ENCODE measurements at places on chromosomes 7 and 10.

GRCh38 chr10:42973870-42974692, 102.8 kb upstream of the RET start:
- DNase-seq: no peak

DNA sequence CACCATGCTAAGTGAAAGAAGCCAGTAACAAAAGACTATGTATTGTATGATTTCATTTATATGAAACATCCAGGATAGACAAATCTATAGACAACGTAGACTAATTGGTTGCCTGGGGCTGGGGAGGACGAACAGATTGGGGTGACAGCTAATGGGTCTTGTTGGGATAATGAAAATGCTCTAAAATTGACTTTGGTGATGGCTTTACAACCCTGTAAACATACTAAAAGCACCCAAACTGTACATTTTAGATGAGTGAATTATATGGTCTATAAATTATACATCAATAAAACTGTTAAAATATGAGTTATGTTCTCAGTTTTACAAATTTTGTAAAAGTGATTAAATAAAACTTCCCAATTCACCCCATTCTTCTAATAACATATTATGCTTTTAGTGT, 261.5 kb downstream of the ELMO1 start:
- no peak for DNase-seq

DNA sequence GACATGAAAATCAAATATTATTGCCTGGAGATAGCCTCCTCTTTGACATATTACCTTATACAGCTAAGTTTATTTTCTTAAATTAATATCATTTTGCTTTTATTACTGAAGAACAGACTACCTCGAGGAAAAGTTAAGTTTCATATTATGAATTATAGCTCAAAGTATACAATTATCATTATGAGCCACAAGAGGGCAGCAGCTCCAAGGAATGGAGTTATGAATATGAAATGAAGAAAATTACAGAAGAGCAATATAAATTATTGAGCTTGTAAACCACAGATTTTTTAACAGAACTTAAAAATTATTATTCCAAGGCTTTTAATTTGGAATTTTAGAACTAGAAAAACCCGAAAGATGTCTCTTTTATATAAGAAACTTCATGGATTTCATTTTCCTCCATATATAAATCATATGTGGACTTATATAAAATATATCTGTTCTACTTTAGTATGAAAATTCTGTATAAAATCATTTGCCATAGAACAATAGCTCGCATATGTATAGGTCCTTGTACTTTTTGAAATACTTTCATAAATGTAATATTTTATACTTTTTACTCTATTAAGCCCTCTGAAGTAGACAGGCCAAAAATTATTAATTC, 40.1 kb downstream of the IQUB start:
- peak; percentile 68 for DNase-seq

GRCh38 chr7:1264345-1265280, 31.9 kb downstream of the UNCX start:
- no peak for DNase-seq

DNA sequence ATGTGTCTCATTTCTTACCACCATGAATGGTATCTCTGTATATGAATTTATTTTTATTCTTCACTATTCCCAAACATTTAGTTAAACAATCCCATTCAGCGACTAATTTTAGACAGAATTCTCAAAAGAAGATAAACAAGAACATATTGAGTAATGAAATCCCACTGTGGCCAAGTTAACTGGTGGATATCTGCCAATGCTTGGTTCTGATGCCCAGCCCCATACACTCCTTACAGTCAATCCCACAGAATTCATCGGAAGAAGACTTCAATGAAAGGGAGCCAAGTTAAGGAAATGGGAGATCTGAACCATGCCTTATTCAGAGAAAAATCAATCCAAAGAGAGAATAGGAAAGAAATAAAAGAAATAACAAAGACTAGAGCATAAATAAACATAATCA, 518.0 kb downstream of the XPNPEP1 start:
- DNase-seq: no peak

DNA sequence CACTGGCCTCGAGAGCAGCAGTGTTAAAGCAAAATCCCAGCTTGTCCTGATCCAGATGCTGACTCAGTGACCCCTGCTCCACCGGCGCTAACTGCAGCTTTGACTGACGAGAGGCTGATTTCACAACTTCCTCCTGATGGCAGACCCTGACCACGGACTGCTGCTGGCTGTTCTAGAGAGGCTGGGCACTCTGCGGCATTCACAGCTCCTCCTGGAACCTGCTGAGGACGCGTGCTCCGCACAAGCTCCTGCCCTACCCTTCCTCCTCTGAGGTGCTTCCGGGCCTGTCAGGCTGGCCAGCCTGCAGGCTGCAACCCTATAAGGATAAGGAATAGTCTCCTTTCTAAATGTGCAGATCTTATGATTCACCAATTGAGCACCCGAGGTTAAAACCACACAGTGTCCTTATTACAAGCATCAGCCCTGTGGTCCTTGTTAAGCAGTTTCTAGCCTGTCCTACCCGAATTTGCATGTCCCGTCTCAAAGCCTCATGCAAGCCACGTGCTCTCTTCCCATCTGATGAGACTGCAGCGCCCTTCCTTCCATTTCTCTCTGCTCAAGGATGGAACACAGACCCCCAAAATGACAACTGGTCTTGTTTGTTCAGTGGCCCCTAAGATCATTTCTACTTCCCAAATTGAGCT, 35.5 kb upstream of the NCAPG2 start:
- DNase-seq: no peak

DNA sequence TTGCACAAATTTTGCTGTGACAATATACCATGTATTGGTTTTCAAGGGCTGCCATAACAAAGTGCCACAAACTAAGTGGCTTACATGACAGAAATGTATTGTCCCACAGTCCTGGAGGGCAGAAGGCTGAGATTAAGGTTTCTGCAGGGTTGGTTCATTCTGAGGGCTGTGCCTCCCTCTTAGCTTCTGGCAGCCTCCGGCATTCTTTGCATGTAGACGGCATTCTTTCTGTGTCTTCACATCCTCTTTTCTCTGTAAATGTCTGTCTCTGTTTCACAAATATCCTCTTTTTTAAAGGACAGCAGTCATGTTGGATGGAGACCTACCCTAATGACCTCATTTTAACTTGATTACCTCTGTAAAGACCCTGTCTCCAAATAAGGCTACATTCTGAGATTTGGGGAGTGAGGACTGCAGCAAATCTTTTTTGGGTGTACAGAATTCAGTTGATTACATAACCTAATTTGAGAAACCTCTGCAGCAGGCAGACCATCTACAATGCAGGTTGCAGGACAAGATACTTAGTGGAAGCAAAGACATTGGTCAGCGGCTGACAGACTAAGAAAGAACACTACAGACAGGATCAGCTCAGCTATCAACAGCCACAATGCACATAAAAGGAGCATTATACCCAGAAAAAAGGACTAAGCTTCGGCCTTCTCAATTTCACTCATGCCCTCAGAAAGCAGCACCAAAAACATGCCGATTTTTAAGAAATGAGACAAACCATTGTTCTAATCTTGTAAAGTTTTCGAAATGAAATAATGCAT, 84.6 kb upstream of the FAM3C start:
- no peak for DNase-seq

- no peak for DNase-seq
Measured at GRCh38 chr7:23477962-23478866, 7.9 kb upstream of the IGF2BP3 start.

GRCh38 chr7:77563275-77563674, 26.2 kb downstream of the PTPN12 start:
- no peak for DNase-seq

DNA sequence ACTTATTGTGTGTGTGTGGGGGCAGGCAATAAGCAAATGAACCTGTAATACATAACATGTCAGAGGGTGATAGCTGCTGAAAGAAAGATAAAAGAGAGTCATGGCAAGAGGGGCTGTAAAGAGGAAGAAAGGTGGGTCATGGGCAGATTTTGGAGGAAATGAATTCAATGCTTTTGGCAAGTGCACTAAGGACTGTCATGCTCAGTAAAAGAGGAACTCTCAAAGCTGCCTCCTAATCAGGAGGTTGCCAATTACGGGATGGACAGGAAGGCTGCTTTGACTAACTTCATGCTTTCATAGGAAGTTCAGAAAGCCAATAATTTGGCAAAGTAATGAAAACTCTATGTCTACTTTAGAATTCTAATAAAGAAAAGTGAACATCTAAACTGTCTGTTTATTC, 401.2 kb downstream of the SH2D4B start:
- no peak for DNase-seq

DNA sequence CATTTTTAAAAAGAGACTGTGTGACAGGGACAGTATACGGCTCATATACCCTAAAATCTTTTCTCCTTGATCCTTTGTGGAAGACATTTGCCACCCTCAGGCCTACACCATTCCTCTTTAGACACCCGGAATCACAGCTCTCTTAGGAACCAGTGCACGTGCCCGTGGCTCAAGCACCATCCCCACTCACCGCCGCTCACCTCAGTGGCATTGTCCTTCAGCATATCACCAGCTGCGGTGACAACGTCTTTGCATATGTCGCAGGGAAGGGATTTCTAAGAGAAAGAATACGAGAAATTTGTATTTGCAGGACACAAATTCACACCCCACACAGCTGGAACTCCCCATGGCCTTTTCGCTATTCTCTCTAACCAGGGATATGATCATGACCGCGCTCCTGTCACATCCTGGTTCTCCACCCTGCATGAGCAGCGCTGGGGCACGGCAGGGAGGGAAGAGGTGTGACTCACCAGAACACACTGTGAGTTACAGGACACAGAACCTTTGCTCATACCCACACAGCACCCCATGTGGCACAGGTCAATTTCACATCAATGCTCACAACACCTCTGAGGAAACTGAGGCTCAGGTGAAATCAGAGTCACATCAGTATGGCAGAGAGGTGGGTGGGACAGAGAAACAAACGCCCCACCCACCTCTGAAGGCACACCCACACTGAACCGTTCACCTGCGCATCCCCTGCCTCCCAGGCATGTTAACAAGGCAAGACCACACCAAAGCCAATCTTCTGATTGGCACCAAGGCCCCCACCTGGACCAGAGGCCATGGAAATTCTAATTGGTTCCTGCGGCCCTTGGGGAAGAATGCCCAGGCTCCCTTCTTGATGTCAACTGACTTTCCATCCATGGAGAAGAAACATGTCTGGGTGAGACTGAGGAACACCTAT, 19.2 kb downstream of the PSAP start:
- DNase-seq: no peak

GRCh38 chr7:128236924-128237586, 4.0 kb upstream of the LEP start:
- peak; percentile 73 for DNase-seq

- no peak for DNase-seq
Measured at GRCh38 chr7:36215457-36215765, 62.4 kb downstream of the EEPD1 start.

DNA sequence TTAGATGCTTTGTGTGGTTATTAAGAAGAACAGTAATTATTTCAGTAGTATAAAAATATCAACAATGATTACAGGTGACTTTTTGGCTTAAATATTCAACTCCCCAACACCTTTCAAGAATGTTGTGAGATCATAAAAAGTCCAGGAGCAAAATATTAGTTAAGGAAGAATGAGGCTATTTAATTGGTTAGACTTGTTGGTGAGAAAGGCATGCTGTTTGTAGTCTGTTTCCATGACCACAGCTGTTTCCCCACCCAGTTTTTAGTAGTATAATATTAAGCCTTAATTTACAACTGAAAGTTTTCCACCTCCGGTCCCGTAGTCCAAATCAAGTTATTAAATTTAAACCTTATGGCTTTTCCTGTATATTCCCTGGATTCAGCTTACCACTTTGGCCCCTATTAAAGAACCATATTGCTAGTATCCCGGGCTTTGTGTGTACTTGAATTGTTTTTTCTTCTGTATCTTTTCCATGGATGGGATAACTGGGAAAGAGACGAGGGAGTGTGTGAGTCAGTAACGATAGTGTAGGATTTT, 133.3 kb downstream of the CELF2 start:
- no peak for DNase-seq

DNA sequence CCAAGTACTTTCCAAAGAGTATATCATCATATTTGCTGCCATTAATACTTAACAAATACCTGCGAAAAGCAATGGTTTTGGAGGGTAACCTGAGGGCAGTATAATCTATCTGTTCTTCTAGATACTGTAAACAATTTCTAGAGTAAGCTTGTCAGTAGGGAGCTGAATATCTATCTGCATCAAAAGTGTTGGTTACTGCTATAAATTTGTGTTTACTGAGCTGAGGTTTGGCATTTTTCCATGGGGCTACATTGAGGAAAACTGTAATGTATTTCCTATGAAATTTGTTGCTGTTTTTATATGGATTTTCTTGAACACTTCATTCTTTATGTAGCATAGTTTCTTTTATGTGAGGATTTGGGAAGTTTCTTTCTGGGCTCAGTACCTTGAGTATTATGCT, 913.4 kb downstream of the CNTNAP2 start:
- no peak for DNase-seq

DNA sequence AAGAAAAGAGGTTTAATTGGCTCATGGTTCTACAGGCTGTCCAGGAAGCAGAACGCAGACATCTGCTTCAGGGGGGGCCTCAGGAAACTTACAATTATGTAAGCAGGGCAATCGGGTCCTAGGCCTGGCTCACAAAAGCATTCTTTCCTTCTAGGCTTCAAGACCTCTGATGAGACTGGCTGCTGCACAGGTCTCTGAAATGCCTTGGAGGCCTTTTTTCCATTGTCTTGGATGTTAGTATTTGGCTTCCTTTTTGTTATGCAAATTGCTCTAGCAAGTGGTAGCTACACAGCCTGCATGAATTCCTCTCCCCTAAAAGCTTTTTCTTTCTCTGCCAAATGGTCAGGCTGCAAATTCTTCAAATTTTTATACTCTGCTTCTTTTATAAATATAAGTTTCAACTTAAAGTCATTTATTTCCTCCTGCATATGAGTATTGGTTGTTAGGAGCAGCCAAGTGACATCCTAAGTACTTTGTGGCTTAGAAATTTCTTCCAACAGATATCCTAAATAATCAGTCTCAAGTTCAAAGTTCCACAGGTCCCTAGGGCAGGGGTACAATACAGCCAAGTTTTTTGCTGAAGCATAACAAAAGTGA, 83.1 kb upstream of the SEMA3A start:
- no peak for DNase-seq

DNA sequence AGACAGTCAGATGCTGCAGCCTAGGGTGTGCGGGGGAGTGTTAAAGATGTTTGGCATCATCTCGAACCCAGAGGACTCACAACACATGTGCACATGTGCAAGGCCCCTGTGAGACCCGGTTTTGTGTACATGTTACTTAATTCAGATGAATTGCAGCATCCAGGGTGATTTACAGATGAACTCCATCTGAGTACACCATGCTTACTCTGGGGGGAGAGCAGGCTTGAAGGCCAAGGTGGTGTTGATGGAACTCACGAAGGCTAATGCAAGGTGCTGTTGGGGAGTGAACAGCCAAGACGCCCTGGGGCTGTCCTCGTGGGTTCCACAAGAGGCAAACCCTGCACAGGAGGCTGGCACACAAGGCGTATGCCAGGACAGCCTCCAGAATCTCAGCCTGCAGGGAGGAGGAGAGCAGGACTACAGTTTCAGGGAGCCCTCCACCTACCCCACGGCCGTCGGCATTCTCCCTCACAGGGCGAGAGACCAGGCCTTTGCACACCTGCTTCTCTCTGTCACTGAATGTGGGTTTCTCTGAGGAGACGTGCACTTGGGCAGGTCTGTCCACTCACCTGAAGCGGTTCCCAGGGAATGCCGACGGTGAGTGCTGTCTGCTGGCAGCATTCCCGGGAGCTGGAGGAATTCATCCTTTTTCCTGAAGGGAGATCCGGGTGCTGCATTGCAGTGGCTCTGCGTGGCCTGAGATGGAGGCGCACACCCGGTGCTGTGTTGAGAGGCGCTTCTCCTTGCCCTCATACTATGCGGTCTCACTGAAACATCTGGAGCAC, 178.5 kb upstream of the RNF32 start:
- no peak for DNase-seq

Data from erythroblast (primary cell).